ENCODE measurements at places on chromosomes 1 and 21.

GRCh38 chr1:211644653-211645052 lies 30.8 kb downstream of the NEK2 start:
- DNase-seq, result no peak

DNA sequence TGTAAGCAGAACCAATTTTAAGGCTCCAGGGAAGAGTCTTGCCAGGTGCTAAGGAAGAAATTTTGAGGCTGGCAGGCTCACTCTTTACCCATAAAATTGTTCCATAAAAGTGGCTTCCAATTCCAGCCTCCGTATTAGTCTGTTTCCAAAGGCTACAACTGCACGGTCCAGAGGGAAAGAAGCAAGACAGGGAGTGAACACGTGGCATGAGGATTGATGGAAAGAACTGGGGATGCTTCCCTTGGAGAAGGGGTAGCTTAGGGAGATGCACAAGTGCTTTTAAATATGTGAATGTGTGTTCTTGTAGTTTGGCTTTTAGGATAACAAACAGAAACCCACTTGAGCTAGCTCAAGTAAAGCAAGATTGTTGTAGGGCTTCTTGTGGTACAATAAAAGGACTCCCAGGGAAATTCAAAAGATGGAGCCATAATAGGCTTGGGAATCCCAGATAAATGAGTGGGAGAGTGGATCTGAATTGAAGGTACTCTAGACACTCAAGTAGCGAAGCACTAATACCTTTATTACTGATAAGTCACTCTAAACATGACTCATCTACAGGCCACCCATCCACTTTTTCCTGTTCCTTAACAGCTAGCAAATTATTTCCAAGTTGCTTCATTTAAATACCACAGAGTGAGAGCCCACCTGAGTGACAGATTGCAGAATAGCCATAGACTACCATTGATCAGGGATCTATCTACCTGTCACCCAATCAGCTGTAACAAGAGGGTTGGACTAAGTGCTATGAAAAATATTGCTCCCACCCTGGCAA lies 34.8 kb upstream of the NPL start:
- DNase-seq, result no peak

- peak; percentile 82 for DNase-seq
Measured at GRCh38 chr1:145720878-145721671, 1.8 kb downstream of the CD160 start.

GRCh38 chr1:180043785-180044184 lies 89.2 kb downstream of the CEP350 start:
- DNase-seq, result no peak

- DNase-seq, result no peak
Measured at GRCh38 chr1:55050283-55050682, 10.9 kb downstream of the PCSK9 start.

DNA sequence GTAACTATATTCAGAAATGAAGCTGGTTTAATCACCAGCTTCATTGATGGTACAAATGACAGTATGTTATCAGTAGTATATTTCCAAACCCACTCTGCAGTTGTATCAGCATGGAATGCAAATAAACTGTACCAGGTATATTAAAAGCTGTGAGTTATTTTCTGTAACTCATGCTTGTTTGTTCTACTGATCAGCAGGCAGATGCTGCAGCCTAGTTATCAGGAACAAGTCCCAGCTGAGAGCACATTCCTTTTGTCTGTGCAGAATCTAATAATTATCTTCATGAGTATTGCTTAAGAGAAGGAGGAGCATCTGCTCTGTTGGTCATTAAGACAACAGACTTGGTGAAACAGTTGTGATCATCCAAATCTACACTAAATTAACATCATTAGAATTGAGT lies 1331.1 kb downstream of the MRPL39 start:
- no peak for DNase-seq

DNA sequence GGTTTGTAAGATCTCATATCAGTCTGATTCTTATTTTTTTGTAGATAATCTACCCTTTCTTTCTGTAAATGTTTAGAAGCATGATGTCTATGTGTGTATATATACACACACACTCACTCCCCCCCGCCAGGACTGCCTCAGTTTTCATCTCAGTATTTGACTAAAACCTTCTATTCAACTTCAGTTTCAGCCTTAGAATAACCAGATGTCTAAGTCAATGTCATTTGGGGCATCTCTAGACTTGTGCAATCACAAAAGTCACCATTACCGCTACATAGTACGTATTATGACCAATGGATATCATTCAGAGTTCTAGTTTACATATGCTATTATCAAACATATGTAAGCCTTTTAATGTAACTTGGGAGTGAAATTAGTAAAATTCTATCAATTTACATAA lies 53.3 kb upstream of the BOLA1 start:
- DNase-seq, result no peak

DNA sequence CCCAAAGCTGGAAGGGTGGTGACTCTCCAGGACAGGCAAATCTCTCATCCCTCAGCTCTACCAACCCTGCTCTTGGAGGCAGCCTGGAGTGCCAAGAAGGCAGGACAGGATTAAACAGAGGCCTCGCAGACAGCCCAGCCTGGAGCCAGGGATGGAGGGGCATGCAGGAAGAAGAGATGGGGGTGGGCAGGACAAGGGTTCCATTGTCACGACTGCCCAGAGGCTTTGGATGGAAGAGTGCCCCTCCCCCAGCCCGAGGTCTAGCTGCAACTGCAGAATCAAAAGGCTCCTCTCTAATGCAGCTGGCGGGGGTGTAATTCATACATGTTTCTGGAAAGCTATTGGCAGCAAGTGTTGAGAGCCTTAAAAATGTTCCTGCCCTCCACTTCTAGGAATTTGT lies 8.8 kb downstream of the RAB7B start:
- DNase-seq, result peak; percentile 93

DNA sequence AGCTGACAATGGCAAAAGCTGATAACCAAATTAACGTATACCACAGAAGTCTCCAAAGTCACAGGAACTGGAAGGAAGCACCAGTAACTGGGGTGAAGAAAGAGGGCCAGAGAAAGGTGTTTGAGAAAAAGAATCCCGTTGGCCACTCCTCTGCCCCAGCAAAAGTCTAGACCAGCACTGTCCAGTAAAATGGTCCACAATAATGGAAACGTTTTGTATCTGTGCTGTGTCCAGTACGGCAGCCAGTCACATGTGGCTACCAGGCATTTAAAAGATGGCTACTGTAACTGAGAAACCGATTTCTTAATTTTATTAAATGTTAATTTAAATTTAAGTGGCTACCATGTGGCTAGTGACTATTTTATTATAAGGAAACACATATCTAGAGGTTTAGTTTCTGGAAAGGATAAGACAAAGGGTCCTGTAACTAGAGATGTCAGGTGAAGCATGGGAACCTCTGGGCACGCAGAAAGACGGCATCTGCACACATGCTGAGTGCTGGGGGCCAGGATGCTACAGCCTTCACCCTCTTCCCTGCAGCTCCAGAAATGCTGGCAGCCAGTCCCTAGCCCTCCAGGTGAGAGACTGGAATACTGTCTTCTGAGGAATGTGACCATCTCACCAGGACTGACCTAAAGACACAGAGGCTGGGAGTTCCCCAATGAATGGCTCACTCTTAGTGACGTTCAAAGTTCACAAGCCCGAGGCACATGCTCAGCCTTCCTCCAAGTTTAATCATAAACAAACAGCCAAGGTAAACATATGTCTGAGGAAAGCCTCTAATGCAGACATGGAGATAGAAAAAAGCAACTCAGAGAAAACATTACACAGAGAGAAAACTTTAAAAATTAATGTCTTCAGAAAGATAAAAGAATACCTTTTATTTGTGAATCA lies 50.7 kb downstream of the JAK1 start:
- no peak for DNase-seq

- DNase-seq, result no peak
Measured at GRCh38 chr1:246875041-246876026, 56.4 kb downstream of the AHCTF1 start.

DNA sequence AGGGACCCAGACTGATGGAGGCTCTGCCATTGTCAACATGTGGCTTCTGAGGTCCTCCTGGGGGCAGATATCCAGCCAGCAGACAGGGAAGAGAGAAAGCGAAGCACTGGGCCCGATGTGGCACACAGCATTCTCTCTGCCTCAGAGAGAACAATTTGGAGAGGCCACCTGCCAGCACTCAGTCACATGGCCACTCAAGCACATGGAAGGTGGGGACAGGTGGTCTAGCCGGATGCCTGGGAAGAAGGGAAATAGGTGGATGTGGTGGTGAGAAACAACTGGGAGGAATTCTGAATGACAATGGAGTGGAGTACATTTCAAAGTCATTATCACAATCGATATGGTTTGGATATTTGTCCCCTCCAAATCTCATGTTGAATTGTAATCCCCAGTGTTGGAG lies 109.0 kb downstream of the UBE2U start:
- DNase-seq, result no peak

DNA sequence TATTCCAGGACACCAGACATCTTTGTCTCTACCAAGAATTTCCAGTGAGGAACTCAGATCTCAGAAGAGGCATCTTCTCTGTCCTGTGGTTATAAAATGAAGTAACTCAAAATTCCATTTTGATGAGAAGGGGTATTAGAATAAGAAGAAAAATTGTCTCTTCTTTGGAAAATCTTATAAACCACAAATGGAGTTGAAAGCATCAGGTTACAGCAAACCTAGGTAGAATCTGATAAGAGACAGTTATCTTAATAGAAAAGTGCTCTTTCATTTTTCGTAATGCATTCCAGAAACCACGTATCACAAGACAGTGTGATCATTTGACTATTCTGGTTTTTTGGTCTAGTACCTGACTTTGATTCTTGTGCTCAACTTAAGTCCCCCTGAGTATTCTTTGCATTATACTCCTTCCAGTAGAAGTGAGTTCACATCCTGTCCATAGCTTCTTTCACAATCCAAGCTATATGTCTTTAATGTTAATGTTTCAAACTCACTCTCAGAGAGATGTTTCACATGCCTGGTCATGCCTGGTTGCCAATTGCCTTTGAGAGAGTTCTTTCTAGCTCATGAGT lies 120.9 kb upstream of the PRDX6 start:
- DNase-seq, result no peak

- DNase-seq, result no peak
Measured at GRCh38 chr1:33822396-33822795, 41.5 kb upstream of the HMGB4 start.

GRCh38 chr1:101325144-101325543 lies 88.3 kb downstream of the S1PR1 start:
- no peak for DNase-seq

- no peak for DNase-seq
Measured at GRCh38 chr1:241637604-241638003, 2.6 kb downstream of the CHML start.

- peak; percentile 58 for DNase-seq
Measured at GRCh38 chr1:22662318-22662717, 9.3 kb downstream of the C1QB start.

DNA sequence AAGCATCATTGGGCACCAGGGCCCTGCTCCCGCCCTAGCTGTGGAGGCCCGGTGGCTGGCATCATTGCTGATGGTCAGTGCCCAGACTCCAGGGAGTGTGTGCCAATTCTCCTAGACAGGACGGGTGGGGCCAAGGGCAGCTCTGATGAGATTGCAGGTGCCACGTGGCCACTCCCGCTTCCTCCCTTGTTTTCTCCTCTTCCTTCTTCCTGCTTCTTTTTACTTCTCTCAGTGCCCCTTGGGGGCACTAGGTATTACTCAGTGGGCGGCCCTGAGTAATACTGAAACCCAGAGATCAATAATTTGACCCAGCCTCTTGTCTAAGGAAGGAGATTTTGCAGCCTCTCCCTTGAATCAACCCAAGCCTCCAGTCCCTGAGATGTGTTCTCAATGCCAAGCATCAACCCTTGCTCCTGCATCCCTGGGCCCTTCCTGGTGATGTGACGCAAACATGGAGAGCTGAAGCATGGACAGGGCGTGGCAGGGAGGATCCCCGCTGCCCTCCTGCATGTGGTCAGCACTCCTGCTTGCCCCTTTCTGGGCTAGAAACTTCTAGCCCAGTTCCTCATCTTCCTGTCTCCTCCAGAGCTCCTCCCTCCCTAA lies 32.4 kb downstream of the CDK18 start:
- DNase-seq, result peak; percentile 76

GRCh38 chr1:13725714-13726175 lies 25.8 kb downstream of the PRDM2 start:
- DNase-seq, result peak; percentile 33

DNA sequence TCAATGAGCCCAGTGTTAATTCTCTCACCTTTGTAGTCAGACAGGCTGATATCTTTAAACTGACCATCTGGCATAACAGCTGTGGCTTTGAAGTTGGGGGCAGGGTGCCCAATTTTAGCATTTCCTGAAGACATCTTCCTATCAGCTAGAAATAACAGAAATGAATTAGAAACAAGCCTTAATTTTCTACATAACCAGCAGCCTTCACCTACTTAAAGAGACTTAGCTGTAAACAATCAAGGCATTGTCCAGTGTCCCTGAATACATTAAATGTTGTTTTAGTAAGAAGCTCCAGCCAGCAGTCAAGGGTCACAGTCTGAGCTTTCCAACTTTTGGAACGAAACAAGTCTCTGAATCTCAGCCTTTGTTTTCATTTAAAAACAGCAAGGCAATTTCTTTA lies 2.8 kb downstream of the PRDX1 start:
- DNase-seq, result no peak

DNA sequence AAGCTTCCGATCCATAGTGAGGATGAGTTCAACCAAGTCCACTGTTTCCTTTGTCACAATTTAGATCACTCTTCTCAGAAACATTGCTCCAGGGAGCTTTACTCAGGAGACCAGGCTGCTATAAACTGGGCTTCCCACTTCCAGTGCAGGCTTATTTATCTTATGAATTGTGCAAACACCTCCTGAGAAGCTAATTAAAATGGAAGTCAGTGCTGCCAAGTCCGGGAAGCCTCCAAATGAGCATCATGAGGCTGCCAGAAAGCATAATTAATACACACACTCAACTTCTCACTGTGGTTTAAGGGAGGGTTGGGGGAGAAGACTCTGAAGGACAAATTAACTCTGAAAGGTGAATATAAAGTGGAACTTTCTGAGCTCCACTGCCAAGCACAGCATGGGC lies 145.0 kb upstream of the SGIP1 start:
- no peak for DNase-seq

GRCh38 chr1:228955691-228956090 lies 220.4 kb downstream of the RHOU start:
- DNase-seq, result no peak

DNA sequence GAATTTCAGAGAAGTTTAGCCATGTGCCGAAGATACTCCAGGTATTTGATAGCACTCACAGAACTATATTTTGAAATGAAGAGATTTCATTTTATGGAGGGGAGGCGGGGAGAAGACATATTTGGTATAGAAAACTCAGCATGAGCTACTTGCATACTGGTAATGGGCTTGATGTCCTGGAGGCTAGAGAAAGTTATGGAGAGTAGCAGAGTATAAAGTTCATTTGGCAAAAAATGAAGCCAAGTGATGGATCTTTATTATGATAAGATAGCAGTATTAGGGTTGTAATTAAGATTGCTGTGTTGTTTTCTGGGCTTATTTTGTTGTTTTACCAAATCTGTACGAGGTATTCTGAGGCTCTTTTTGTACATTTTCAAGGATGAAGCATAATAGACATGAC lies 72.0 kb downstream of the RPS6KC1 start:
- no peak for DNase-seq

Data from head of caudate nucleus (tissue), 42 donors.